ENCODE measurements at places on chromosomes 3 and 15.

- peaks cover 60% of the 10 kb centered on the region for H3K27me3 ChIP-seq
- peaks cover 6% of the 10 kb centered on the region for H3K4me1 ChIP-seq
- no peaks in the 10 kb centered on the region for H3K36me3 ChIP-seq
- H3K27ac ChIP-seq: no peak overlapping the region
Measured at GRCh38 chr3:38655708-38656300, 6.3 kb upstream of the SCN5A start.

- no peak overlapping the region for H3K27ac ChIP-seq
- H3K4me1 ChIP-seq: no peaks in the 10 kb centered on the region
- no peaks in the 10 kb centered on the region for H3K27me3 ChIP-seq
- no peak overlapping the region for H3K4me3 ChIP-seq
Measured at GRCh38 chr3:50378757-50379156, 19.4 kb upstream of the TMEM115 start.

- no peak overlapping the region for H3K27ac ChIP-seq
- no peak for DNase-seq
- peaks cover 2% of the 10 kb centered on the region for H3K36me3 ChIP-seq
- H3K4me3 ChIP-seq: no peak overlapping the region
Measured at GRCh38 chr15:101447561-101448071, 41.9 kb downstream of the PCSK6 start.

DNA sequence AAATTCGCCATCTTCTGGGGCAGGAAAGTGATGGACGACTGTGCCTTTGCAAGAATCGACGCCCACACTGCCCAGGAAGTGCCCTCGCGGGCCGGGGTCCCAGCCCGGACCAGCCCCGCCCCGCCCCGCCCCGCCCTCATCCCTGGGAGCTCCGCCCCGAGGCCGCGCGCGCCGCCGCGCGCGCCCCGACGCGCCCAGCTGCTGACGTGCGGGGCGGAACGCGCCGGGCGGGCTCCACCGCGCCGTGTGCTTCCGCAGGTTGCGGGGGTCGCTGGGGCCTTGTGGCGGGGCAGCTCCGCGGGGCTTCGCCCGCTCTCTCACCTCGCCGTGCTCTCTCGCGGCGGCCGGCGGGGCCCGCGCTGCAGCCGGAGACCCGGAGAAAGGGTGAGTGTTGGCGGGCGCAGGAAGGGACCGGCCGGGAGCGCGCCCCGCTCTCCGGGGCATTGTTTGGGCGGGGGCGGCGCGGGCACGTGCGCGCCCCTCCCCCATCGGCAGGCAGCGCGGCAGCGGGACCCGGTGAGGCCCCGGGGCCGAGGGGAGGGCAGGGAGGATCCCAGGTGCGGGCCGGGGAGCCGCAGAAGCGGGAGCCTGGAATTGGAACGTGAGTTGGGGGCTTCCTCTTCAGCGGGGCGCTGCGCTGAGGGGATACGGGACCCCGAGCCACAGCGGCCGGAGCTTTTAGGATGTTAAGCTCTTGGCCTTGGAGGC, at the start of gene YEATS2:
YEATS2 (plus strand) TSS at position 188 of the 708 bp plus-strand sequence. CDS start 17,366 bp downstream, outside the sequence.
- H3K4me1 ChIP-seq: peaks cover 26% of the 10 kb centered on the region
- no peaks in the 10 kb centered on the region for H3K27me3 ChIP-seq
- no peaks in the 10 kb centered on the region for H3K36me3 ChIP-seq
- H3K27ac ChIP-seq: peak within 1 kb of the TSS; percentile 90
- H3K4me3 ChIP-seq: peak within 1 kb of the TSS; percentile 93

GRCh38 chr3:143972505-143973258, 1.1 kb downstream of the DIPK2A start:
- peaks cover 20% of the 10 kb centered on the region for H3K4me1 ChIP-seq
- peaks cover 3% of the 10 kb centered on the region for H3K36me3 ChIP-seq
- H3K4me3 ChIP-seq: peak overlapping the region; percentile 98
- H3K27me3 ChIP-seq: no peaks in the 10 kb centered on the region
- peak; percentile 36 for DNase-seq
- peak overlapping the region; percentile 97 for H3K27ac ChIP-seq

GRCh38 chr15:46703871-46704637, 1013.3 kb upstream of the SEMA6D start:
- H3K27me3 ChIP-seq: no peaks in the 10 kb centered on the region
- no peaks in the 10 kb centered on the region for H3K36me3 ChIP-seq
- no peak overlapping the region for H3K27ac ChIP-seq
- no peak overlapping the region for H3K4me3 ChIP-seq
- H3K4me1 ChIP-seq: no peaks in the 10 kb centered on the region

DNA sequence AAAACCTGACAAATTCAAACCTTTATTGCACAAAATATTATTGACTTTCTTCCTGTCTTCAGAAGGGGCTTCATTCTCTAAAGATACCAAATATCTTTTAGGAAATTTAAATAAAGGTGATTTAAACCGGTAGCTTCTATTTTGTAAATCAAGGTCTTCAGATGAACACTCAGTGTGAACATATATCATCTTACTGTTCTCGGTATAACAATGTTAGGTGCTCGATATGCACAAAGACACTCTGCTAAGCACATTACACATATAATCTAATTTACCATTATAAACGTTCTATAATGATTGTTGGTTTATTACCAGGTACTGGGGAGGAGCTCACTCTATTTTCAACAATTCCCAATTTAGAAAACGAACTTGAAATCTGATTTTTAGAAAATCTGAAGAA, 225.4 kb upstream of the AZI2 start:
- peaks cover 4% of the 10 kb centered on the region for H3K4me1 ChIP-seq
- no peak for DNase-seq
- peaks cover 42% of the 10 kb centered on the region for H3K27me3 ChIP-seq
- H3K27ac ChIP-seq: no peak overlapping the region
- peaks cover 2% of the 10 kb centered on the region for H3K36me3 ChIP-seq
- no peak overlapping the region for H3K4me3 ChIP-seq

Data from T-helper 17 cell (primary cell).